ENCODE measurements at places on chromosomes 16 and 17.

GRCh38 chr16:13038591-13038990 lies 137.2 kb downstream of the SHISA9 start:
- no peak for DNase-seq

- DNase-seq = peak; percentile 25
Measured at GRCh38 chr17:41406205-41406604, 8.8 kb upstream of the KRT31 start.

DNA sequence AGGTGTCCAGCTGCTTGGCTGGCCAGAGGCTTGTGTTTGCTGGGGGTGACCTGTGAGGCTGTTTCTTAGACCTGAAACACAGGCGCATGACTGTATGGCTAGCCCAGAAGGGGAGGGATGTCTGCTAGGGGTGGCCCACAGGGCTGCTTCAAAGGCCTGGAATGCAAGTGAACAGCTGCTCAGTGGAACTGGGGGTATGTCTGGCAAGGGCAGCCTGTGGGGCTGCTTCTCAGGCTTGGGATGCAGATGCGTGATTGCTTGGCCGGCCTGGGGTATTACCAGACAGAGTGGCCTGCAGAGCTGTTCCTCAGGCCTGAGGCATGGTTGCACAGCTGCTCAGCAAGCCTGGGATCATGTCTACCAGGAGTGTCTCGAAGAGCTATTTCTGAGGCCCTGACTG lies 20.5 kb downstream of the TANC2 start:
- DNase-seq = no peak

DNA sequence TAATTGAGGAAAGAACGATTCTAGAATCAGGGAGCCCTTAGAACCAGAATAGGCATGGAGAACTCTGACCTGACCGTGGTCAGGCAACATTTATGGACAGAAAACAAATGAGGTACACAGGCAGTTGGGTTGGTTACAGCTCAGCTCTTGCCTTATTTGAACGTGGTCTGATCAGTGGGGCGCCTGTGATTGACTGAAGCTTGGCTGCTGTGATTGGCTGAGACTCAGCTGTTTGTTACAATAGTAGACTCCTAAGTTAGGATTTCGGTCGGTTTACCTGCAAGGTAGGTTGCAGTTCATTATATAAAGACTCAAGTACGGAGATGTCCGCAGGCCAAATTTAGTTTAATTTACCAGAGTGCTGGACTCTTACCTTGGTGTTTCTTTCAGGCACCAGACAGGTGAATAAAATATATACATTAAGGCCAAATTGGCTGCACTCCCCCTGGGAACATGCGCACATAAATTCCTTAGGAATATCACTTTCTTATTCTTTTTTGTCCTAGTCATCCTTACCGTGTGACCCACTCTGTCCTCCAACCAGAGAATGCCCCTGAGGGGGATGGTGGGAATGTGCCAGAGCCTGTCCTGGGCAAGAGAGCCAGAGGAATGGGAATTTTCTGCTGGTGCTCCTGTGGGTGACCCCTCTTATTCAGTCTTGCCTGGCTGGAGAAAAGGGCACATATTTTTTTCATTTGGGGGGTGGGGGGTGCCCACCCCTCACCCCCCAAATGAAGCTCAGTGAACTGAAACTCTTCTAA lies 7.5 kb upstream of the CSNK2A2 start:
- DNase-seq = no peak

GRCh38 chr16:57127836-57128235 lies 35.5 kb downstream of the CPNE2 start:
- no peak for DNase-seq

DNA sequence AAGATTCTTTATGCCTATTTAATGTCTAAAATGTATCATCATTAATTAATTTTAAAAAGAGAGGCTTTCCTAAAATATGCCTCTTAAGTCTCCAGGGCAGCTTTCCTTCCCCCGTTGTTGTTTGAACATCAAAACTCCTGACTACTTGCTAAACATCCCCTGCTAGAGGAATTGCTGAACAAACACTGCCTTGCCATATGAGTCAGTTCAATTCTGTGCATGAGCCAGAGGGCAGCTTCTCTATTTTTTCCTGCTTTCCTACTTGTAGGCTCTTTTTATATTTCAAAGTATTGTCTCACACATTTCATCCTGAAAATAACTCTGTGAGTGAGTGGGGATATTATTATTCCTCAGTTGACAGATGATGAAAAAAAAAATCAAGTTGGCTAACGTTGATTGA lies 143.4 kb downstream of the HS3ST4 start:
- no peak for DNase-seq

- DNase-seq = no peak
Measured at GRCh38 chr16:81237942-81238295, 570 bp upstream of the BCO1 start.

DNA sequence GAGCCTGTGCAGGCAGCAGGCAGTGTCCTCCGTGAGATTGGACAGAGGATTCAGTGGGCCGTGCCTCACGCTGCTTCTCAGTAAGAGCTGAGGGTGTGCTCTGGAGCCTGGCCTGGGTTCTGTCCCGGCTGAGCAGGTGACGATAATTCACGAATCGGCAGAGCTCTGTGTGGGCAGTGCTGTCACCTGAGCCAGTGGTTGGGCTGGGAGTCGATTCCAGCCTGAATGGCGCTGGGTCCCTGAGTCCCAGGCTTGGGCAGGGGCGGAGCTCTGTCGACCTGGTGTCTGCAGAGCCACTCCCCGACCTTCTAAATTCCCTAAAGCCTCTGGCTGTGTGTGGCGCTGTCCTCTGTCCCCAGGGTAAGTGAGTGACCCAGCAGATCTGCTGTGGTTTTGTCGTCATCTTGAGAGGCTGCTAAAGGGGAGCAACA lies 8.4 kb downstream of the ACSF3 start:
- DNase-seq = no peak

DNA sequence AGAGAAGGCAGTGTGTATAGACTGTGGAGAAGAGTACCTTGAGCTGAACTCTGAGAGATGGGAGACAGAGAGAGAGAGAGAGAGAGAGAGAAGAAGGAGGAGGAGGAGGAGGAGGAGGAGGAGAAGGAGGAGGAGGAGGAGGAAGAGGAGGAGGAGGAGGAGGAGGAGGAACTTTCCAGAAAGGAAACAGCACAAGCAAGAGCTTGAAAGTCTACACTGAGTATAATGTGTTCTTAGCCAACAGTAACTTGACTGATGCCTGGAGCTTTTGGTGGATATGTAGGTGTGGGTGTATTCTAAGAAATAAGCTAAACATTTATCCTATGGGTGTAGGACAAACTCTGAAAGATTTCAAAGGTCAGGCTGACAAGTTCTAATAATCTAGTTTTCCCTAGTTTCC lies 116.4 kb downstream of the SNX11 start:
- no peak for DNase-seq

GRCh38 chr16:56675685-56676210 lies 6.1 kb downstream of the MT1H start:
- no peak for DNase-seq

DNA sequence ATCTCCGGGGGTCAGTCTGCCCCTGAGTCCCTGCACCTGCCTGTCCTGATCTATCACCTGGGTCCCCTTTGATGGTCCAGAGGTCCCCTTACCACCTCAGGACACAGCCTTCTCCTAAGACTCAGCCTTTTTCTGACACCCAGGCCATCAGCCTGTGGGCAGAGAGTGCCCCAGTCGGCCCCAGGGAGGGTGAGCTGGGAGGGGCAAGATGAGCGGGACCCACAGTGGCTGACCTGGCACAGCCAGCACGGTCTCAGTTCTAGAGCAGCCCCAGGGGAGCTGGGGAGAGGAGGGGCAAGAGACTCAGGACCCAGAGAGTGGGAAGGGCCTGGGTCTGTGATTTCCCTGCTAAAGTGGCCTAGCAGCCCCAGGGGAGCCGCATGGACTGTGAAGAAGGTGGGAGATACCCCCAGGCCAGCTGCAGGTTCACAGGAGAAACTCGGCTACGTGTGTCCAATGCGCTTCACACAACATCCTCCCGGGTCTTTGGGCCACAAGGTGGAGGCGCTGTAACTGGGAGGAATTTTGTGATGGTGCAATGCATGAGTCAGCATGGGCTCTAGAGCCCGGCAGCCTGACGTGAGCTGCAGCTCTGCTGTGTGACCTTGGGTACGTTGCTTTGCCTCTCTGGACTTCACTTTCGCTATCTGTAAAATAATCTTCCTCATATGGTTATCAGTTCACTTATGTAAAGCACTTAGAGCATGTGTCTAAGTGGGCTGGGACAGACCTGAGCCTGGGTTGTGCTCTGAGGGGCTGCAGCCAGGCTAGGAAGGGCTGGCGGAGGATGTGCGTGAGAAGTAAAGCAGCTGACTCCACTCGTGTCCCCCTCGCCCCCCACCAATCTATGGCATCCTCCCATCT lies 67.2 kb upstream of the LHX1 start:
- DNase-seq = peak; percentile 19

- no peak for DNase-seq
Measured at GRCh38 chr17:4342535-4342934, 23.9 kb downstream of the UBE2G1 start.

GRCh38 chr16:81518439-81518757 lies 73.8 kb downstream of the CMIP start:
- DNase-seq = no peak

DNA sequence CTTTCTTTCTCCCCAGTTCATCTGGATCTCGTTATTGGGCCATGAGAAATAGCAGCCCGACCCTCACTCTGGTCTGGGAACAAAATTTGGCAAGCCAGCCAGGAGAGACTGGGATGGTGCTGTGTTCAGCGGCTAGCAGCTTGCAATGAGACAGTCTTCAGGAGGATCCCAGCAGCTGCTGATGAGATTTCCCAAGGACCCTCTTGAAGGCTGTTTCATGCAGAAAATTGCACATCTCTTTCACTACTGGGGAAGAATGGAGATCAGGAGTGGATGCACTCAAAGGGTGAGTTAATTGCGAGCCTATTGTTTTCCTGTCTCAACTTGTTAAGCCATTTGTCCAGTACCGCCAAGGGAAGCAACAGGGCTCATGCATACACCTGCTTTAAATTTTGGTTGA lies 5.5 kb upstream of the COIL start:
- DNase-seq = no peak

- DNase-seq = peak; percentile 85
Measured at GRCh38 chr17:62965686-62966425, at the start of gene TANC2. Gene TANC2, plus strand, starts transcription at chr17:62966235. Its CDS starts 43,325 bp downstream, at chr17:63009560.

Measured in fibroblast of skin of right biceps (primary cell).